Activated CD4-positive, CD25-positive, alpha-beta regulatory T cell treated with anti-CD3 and anti-CD28 coated beads, Interleukin-2, amount 50 U/mL, for 24 hours (primary cell): ENCODE measurements at places on chromosomes 2 and 18.

GRCh38 chr18:69958422-69958821 is 10.7 kb upstream of the CD226 start:
- ATAC-seq, result peak; percentile 92

- no peak for ATAC-seq
Observed at GRCh38 chr2:207459990-207460757, 69.6 kb upstream of the CREB1 start.

- ATAC-seq, result no peak
Observed at GRCh38 chr2:188969236-188969635, 4.9 kb upstream of the COL3A1 start.

GRCh38 chr2:240759459-240759858 is 60.6 kb downstream of the KIF1A start:
- no peak for ATAC-seq

DNA sequence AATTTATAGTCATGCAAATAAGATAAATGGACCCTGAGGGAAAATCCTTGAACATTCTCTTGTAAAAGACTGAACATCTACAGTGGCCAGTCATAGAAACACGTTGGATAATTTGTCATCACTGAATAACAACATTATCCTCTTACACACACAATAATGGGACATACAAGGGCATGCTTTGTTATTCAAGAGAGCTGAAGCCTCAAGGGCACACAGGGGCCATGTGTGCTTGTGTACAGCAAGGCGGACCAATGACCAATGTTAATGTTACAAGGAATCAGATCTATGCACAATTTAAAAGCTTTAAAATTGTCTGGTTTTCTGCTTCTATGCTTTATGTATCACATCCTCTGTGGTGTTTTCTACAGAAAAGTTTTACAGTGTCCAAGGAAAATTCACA is 23.7 kb downstream of the COL6A3 start:
- ATAC-seq, result no peak

DNA sequence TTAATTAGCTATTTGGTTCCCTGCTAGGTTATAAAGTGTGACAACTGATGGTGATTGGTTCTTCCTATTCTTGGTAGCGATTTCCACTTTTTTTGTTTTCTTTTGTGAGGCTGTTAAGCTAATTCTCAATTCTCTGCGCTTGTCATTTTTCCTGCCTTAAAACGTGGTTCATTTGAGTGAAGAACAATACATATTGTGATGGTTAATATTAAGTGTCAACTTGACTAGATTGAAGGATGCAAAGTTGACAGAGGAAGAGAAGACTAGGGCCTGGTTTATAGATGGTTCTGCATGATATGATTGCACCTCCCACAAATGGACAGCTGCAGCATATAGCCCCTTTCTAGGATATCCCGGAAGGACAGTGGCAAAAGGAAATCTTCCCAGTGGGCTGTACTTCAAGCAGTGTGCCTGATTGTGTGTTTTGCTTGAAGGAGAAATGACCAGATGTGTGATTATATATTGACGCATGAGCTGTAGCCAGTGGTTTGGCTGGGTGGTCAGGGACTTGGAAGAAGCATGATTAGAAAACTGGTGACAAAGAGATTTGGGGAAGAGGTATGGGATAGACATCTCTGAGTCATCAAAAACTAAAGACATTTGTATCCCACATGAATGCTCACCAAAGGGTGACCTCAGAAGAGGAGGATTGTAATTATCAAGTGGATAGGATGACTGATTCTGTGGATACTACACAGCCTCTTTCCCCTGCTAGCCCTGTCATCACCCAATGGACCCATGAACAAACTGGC is 39.4 kb upstream of the ZNF804A start:
- no peak for ATAC-seq
